ENCODE measurements at places on chromosomes 3 and 15.

DNA sequence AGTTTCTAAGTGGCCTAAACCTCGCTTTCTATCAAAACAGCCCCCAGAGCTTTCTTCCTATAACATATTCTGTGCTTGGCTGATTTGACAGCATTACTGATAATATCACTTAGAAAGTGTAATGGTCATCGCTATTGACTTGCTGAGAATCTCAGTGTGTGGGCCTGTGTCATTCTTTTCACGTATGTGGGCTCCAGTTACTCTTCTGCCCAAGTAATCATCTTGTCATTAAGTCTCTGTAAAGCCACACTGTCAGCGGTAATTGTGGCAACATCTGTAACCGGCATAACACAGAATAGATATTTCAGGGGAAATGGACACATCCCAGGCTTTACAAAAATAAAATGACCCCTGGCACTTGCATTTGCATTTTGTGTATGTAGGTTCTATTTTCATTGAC is 313.6 kb upstream of the LMCD1 start:
- no peak for DNase-seq

- no peak for DNase-seq
Observed at GRCh38 chr3:25597535-25598101, 67.1 kb downstream of the TOP2B start.

- DNase-seq: no peak
Observed at GRCh38 chr3:115697263-115698053, 74.1 kb downstream of the GAP43 start.

DNA sequence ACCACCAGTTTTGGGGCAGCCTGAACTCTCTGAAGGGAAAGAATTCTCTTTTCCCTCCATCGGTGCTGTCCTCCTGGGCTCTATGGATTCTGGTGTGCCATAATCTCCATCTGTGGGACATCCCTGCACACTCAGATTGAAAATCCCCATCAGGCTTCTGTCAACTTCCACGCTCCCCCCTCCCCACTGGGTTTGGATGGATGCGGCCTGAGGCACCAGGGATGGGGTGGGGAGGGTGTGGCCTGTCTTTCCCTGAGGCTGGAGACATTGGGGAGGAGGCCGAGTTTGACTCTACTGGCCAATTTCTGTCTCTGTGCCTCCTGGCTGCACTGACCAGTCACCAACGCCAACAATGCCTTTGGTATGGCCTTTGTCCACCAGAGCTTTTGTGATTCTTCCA is 16.3 kb upstream of the FBLN2 start:
- no peak for DNase-seq

DNA sequence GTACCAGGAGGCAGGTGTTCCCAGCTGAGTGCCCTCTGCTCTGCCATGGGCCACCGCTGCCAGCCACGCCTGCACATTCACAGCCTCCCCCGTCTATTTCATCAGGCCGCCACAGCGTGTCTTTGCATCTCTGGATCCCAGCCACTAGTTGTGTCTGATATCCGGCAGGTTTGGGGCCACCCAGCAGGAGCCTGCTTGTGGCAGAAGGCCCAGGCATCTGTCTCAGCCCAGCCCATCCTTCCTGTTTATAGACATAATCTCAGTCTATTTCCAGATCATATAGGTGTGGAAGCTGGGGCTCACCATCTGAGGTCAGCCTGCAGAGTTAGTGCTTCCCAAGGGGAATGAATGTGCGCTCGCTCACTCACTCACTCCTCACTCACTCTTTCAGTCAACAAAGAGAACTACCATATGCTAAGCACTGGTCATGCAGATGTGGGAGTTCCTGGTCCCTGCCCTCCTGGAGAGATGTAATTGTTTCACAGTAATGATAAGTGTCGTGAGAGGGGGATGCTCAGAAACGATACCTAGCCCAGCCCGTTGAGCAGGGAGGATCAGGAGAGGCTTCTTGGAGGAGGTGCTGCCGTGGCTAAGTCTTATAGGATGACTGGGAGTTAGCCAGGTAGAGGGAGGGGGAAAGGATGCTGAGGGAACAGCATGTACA is 60.6 kb downstream of the FGD5 start:
- DNase-seq: no peak

DNA sequence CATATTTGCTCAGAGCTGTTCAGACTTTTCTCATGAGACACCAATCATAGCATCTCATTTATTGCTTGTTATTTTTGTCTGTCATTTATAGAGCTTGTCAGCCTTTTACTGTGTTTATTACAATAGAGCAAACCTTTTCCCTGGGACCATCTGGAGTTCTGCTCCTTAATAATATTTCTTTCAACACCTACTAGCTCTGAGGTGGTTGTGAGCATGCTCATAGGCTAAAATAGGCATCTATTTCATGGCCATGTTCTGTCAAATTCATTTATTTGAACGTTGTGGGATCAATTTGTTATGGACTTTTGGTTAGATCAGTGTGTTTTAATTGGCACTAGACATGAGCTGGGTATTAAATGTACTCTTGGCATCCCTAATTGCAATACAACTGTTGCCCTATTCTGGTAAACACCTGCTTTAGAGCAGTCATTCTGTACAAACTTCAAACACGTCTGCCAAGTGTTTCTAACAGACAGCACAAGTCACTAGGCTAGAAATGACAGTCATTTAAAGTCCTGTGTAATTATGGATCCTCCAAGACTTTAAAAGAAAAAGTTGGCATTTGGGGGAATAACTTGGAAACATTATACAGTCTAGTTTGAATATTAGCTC is 766.3 kb downstream of the ZNF385D start:
- no peak for DNase-seq

DNA sequence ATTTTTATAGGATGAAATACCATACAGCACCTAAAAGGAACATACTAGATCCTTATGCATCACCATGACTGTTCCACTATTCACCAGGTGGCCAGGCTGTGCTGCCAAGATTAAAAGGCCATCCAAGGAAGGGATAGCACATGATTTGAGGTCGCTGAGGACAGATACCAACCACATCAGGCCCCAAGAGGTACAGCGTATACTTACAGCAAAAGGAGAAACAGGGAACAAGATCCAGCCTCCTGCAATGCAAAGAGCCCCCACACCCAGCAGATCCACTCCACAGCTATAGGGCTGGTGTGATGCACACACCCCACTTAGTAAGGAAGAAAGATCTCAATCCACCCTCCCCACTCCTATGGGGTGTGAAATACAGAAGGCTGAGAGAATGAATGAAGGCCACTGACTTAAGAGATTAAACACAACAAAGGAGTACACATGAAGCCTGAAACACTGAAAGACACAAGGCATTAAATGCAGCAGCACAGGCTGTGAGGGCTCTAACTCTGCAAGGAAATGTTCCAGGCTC is 32.0 kb upstream of the ZNF445 start:
- DNase-seq: peak; percentile 28

- DNase-seq: no peak
Observed at GRCh38 chr15:81411969-81412633, 38.1 kb upstream of the TMC3 start.

- DNase-seq: no peak
Observed at GRCh38 chr3:105622169-105622568, 246.6 kb downstream of the CBLB start.

DNA sequence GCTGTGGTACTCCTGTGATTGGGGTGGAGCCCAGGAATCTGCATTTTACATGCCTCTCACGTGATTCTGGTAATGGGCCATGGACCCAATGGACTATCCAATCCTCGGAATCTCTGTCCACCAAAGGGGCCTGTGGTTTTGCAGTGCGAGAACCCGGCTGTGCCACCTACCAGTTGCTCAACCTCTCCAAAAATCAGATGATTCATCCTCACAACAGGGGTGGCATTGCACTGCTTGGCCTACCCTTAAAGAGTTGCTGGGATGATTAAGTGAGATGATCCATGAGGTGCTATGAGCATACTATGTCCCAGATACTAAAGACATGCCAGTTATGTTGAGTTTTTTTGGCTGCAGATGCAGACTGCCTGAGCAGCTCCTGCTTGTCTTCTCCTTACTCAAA is 5.1 kb downstream of the ANP32A start:
- DNase-seq: no peak

- DNase-seq: no peak
Observed at GRCh38 chr15:90607361-90607760, 77.6 kb downstream of the CRTC3 start.

GRCh38 chr3:50272911-50273688 is 4.2 kb downstream of the SEMA3B start:
- peak; percentile 96 for DNase-seq

- no peak for DNase-seq
Observed at GRCh38 chr3:49648354-49649019, 25.7 kb upstream of the APEH start.

DNA sequence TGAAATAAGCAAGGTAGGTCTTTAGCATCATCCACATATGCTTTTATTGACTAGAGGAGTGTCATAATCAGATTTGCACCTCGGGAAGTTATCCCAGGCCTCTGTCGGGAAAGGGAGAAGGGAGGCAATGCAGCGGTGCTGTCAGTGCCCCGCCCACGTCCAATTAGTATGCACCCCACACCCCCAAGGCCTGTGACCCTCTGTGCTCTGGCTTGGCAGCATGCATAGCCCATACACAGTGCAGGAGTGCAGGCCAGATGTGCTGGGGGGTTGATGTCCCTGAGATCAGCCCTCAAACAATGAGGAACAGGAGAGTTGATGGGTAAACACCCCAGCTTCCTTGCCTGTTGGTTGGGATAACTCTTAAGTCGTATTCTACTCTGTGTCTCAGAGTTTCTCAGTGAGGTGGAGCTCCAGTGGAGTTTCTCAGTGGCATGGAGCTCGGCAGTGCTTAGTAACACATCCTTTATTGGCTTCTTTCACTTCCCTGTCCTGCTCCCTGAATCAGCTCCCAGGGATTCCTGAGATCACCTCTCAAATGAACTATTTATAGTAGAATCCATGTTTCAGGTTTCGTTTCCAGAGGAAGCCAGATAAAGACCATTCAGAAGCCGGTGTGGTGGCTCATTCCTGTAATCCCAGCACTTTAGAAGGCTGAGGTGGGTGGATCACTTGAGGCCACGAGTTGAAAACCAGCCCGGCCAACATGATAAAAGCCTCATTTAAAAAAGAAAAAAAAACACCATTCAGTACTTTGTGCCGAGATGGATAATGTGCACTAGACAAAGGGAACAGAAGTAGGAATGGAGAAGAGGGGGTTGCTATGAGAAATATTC is 26.7 kb upstream of the NDUFB4 start:
- no peak for DNase-seq

DNA sequence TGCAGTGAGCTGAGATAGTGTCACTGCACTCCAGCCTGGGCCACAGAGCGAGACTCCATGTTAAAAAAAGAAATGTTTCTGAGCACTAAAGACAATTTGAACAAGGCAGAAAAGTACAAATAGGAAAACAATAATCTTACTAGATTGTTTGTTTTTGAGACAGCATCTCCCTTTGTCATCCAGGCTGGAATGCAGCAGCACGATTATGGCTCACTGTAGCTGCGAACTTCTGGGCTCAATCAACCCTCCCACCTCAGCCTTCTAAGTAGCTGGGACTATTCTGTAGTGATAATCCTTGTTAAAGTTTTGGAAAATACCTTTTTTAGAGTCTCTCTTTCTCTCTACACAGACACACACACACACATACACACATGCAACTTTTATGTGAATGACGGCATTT is 107.1 kb downstream of the LPP start:
- DNase-seq: no peak

GRCh38 chr15:47718497-47719437 is 1.5 kb downstream of the SEMA6D start:
- no peak for DNase-seq

DNA sequence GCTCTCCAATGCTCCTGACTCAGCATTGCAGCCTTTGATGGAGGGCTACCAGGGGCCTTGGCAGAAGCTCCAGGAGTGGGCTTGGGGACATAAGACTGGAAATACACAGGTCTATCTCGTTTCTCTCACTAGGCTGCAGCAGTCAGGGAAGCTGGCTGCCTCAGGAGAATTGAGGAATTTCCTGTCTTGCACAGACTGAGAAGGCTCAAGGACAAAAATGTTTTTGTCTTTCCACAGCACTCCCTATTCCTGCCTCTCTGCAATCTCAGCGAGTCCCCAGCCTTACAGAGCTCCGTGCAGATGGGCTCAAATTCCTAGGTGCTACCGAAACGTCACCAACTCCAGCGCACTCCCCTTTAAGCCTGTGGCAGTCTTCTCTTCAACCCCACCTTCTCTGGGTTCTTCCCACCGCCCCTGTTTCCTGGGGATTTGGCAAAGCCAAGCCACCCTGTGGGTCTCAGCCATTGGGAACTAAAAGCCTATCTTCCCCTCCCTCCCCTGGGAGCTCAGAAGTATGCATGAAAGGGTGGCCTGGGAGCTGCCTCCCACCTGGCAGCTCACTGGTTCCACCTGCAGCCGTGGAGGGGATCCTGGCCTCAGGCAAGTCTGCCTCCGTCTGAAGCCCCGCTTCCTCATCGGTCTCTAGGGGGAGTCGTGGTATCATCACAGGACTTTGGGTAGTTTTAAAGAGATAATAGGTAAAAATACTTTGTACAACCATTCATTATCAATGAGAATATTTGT is 322.6 kb upstream of the FRG2C start:
- no peak for DNase-seq

DNA sequence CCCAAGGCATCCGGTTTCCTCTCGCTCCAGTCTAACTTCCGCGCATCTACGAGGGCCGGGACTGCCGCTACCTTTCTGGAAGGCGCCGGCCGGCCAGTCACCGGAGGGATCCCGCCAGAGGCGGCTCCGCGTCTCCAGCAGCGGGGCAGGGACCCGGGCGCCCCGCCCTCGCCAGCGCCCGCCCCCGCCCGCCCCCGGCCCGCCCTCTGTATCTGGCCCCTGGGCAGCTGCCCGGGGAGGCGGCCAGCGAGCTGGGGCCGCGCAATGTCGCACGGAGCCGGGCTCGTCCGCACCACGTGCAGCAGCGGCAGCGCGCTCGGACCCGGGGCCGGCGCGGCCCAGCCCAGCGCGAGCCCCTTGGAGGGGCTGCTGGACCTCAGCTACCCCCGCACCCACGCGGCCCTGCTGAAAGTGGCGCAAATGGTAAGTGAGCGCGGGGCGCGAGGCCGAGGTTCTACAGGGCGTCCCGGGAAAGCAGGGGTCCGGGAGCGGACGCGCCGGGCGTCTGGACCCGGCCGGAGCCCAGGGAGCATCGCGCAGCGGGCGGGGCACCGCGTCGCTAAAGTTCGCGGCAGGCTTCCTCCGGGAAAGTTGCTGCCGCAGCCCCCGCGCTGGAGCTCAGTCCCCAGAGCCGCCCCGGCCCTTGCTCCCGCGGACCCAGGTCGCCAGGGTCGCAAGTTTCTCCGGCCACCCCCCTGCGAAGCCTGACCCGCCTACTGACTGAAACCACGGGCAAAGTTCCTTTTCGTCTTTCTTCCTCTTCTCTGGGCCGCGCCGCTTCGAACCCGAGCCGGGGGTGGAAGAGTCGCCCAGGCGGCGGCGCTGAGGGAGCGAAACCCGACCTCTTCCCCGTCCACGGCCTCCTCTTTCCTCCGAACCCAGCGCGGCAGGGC is at the start of gene CMTM7:
Gene CMTM7 (plus strand): TSS at position 211 of the 893 bp plus-strand sequence. CDS start 54 bp downstream, at position 265.
- peak; percentile 77 for DNase-seq

GRCh38 chr3:69490235-69490634 is 104.3 kb upstream of the FRMD4B start:
- DNase-seq: no peak

DNA sequence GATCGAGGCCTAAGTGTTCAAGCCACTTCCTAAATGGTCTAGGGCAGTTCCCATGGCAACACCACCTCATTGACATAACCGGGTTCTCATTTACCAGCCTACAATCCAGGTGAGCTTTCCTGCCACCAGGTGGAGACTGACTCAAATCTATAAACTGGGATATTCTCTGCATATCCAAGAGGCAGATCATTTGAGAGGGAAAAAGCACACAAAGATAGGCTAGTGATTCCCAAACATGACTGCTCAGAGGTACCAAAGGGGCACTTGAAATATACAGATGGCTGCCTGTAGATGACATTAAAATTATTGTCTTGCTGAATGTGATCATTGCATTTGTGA is 141.3 kb upstream of the PROK2 start:
- DNase-seq: no peak

- DNase-seq: no peak
Observed at GRCh38 chr3:27613846-27614500, 108.2 kb downstream of the EOMES start.

Measured in activated T-cell treated with anti-CD3 and anti-CD28 coated beads, Interleukin-2, amount 50 U/mL, for 48 hours (primary cell).